H1 (cell line): ENCODE measurements at places on chromosomes 4 and X. TPM values are rescaled to one million over a fixed set of nuclear protein-coding genes. Genes with fewer than 3 reads are reported as not detected.

DNA sequence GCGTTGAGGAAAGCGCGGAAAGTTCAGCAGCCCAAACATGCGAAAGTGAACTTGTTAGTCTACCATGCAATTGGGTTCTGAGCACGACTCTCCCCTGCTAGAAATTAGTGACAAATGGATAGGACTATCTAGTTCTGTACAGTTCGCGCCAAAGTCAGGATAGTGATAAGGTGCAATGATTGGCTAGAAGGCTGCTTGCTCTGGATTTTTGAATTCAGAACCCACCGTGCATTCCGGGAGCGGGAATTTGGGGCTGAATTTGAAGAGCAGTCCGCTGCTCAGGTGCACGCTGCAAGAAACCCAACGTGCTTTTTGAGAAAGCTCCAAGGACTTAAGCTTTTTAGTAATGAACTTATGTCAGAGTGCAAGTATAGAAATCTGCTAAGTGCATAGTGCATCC, 732 bp upstream of the ESX1 start:
- no peak overlapping the region for H3K4me3 ChIP-seq
- no peaks in the 10 kb centered on the region for H3K36me3 ChIP-seq
- no peaks in the 10 kb centered on the region for H3K4me1 ChIP-seq
- H3K27ac ChIP-seq = no peak overlapping the region
- peak; percentile 41 for DNase-seq

- H3K27me3 ChIP-seq = peaks cover 57% of the 10 kb centered on the region
- H3K4me3 ChIP-seq = no peak overlapping the region
- H3K36me3 ChIP-seq = no peaks in the 10 kb centered on the region
- peak; percentile 37 for DNase-seq
These were observed 20.7 kb downstream of the PSAPL1 start for GRCh38 chr4:7414046-7414445.

- no peak for DNase-seq
- H3K27ac ChIP-seq = no peak overlapping the region
- no peaks in the 10 kb centered on the region for H3K36me3 ChIP-seq
- no peak overlapping the region for H3K4me3 ChIP-seq
- no peaks in the 10 kb centered on the region for H3K27me3 ChIP-seq
These were observed 61.1 kb downstream of the MAOA start for GRCh38 chrX:43717161-43717560.

DNA sequence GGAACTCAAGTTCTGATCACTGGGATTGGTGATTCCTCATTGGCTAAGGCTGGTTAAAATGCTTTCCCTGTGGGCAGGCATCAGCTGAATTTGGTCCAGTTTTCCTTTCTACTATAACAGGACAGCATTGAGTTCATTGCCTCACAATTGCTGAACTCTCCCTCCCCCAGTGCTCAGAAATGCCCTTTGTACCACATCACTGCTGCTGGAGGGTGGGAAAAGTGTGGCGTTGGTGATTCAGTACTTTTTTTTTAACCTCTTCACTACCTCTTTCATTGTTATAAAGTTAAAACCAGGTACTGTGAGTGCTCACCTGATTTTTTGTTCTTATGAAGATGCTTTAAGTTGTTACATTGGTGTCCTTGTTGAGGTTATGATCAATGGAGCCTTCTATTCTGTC, 69.3 kb upstream of the IL2 start:
- no peaks in the 10 kb centered on the region for H3K36me3 ChIP-seq
- no peaks in the 10 kb centered on the region for H3K27me3 ChIP-seq
- H3K27ac ChIP-seq = no peak overlapping the region
- no peak for DNase-seq
- H3K4me3 ChIP-seq = no peak overlapping the region

DNA sequence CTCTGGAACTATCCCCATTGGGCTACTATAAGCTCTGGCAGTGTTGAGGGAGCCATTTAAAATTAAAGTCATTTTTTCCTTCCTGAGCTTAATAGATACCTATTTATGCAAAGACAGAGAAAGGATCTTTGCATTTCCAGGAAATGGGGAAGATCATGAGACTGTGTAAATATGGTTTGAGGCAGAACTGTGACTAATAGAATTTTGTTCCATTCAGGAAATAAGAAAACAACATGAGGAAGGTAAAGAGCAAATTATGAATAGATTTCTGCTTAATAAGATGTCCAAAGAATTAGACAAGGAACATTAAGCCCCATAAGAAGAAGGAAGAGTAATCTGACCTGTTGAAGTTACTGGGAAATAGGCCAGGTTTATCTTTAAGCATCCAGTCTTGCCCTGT, 17.8 kb upstream of the TBC1D19 start:
- H3K27me3 ChIP-seq = no peaks in the 10 kb centered on the region
- no peaks in the 10 kb centered on the region for H3K36me3 ChIP-seq
- no peak overlapping the region for H3K27ac ChIP-seq
- no peak overlapping the region for H3K4me3 ChIP-seq

GRCh38 chr4:304969-305680, at the start of gene ZNF732:
ZNF732 (minus strand) TSS chr4:305474; CDS start chr4:305310, 164 bp downstream.
- H3K27me3 ChIP-seq = no peaks in the 10 kb centered on the region
- no peak for DNase-seq
- H3K4me3 ChIP-seq = peak within 1 kb of the TSS; percentile 99
- peaks cover 6% of the 10 kb centered on the region for H3K4me1 ChIP-seq

GRCh38 chrX:9122519-9123245, 88.8 kb upstream of the FAM9B start:
- H3K27ac ChIP-seq = no peak overlapping the region
- no peaks in the 10 kb centered on the region for H3K27me3 ChIP-seq
- H3K4me1 ChIP-seq = no peaks in the 10 kb centered on the region
- no peak for DNase-seq
- no peaks in the 10 kb centered on the region for H3K36me3 ChIP-seq

DNA sequence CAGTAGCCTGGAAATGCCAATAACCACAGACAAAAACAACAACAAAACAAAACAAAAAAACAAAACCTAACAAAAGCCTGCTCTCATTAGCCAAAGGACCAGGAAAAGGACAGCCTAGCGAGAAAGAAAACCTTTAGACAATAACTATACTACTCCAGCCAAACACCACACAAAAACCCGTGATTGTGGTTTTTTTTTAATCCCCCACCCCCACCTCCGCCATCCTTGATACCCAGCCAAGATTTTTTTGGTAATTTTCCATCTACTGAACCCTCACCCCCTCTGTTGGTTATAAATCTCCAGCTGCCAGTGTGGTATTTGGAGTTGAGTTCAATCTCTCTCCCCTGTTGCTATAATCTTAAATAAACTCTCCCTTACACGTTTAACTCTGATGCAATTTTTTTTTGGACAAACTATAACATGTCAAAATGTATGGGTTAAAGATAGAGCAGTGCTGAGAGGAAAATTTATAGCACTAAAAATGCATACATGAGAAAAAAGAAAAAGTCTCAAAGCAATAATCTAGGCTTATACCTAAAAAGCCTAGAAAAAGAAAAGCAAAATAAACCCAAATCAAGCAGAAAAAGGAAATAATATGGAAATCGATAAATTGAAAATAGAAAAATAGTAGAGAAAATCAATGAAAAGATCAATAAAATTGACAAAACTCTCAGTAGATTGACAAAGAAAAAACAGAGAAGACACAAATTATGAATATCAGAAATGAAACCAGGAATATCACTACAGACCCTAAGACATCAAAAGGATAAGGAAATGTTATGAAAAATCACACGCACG, 83.7 kb downstream of the NAT8L start:
- H3K4me3 ChIP-seq = no peak overlapping the region
- H3K36me3 ChIP-seq = no peaks in the 10 kb centered on the region
- H3K4me1 ChIP-seq = peaks cover 4% of the 10 kb centered on the region
- H3K27me3 ChIP-seq = peaks cover 61% of the 10 kb centered on the region

GRCh38 chrX:41922431-41923151, 763 bp downstream of the CASK start:
- 0 out of 2 replicates have a peak overlapping the region, but pooled peaks have one; percentile 29 for H3K27ac ChIP-seq
- H3K27me3 ChIP-seq = no peaks in the 10 kb centered on the region
- no peaks in the 10 kb centered on the region for H3K4me1 ChIP-seq
- no peak for DNase-seq

GRCh38 chr4:154960476-154960875, 179.4 kb downstream of the RBM46 start:
- no peak overlapping the region for H3K27ac ChIP-seq
- no peaks in the 10 kb centered on the region for H3K4me1 ChIP-seq
- DNase-seq = no peak
- no peak overlapping the region for H3K4me3 ChIP-seq
- no peaks in the 10 kb centered on the region for H3K27me3 ChIP-seq

- H3K4me3 ChIP-seq = no peak overlapping the region
- no peak overlapping the region for H3K27ac ChIP-seq
These were observed 1532.4 kb upstream of the TENM3 start for GRCh38 chr4:180710628-180711337.

DNA sequence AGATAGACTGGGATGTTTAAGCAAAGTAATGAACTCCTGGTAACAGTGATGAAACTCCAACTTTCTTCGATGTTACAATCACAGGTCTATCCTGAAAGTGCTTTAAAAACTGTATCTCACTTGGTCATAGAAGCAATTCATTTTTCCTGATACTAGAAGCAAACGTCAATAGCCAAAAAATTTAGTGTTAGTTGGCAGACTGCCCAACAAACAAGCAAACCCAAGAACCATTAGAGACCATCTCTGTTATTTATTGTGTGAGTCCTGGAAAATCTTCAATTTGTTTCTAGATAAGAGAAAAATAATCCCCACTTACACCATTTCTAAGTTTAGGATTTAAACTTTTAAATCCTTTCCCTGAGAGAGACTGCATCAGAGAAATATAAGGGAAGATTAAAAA, 553.9 kb downstream of the INPP4B start:
- no peaks in the 10 kb centered on the region for H3K4me1 ChIP-seq
- H3K4me3 ChIP-seq = no peak overlapping the region
- no peak overlapping the region for H3K27ac ChIP-seq
- no peaks in the 10 kb centered on the region for H3K27me3 ChIP-seq

- no peak for DNase-seq
- no peaks in the 10 kb centered on the region for H3K36me3 ChIP-seq
- no peaks in the 10 kb centered on the region for H3K27me3 ChIP-seq
- no peak overlapping the region for H3K27ac ChIP-seq
These were observed 88.2 kb upstream of the GPR50 start for GRCh38 chrX:151088221-151088620.

GLRB gene
- 0.54 and 1.1 TPM in 2 replicates for total RNA-seq

BGN gene
- 2.1 and 2.4 TPM in 2 replicates for total RNA-seq

USP17L27 gene
- total RNA-seq = not detected in 2 replicates

FAT4 gene
- total RNA-seq = 5.0 and 5.3 TPM in 2 replicates

ZAR1 gene
- 0.36 and 0.78 TPM in 2 replicates for total RNA-seq

AWAT2 gene
- not detected in 2 replicates for total RNA-seq

SPCS3 gene
- total RNA-seq = 107 and 117 TPM in 2 replicates

GIMD1 gene
- total RNA-seq = not detected in 2 replicates

POF1B gene
- not detected in 2 replicates for total RNA-seq

DSPP gene
- total RNA-seq = not detected in 2 replicates

HOPX gene
- total RNA-seq = not detected in 2 replicates

XAGE1A gene
- not detected in 2 replicates for total RNA-seq

DUSP9 gene
- 0.63 and 1.1 TPM in 2 replicates for total RNA-seq
